ENCODE measurements at places on chromosomes 2 and 18. TPM values are rescaled to one million over a fixed set of nuclear protein-coding genes. Genes with fewer than 3 reads are reported as not detected.

Gene ERMN
- 0.27 TPM for total RNA-seq

Gene PAIP2B
- total RNA-seq, result 2.4 TPM

Gene DHRS9
- 1.9 TPM for total RNA-seq

Gene TDRD15
- under 0.01 TPM for total RNA-seq

Gene RIT2
- total RNA-seq, result not detected

Gene UPP2
- total RNA-seq, result not detected

Gene SIX2
- not detected for total RNA-seq

Gene UCN
- total RNA-seq, result 2.2 TPM

Gene PCARE
- under 0.01 TPM for total RNA-seq

DNA sequence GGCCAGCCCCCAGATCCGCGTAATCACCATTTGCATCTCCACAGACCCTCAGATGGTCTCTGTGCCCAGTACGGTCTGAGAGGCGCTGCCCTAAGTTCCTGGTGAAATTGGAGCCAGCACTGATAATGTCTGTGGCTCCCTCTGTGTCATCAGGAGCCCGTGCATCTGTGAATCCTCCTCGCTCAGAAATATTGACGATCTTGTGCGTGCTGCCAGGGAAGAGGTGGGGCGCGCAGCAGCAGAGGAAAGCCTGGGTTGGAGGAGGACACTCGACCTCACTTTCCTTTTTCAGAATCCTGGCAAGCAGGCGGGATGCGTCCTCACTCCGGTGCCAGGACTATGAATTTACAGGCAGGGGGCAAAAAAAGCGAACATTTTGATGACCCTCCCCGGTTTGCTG lies 686.1 kb upstream of the SALL3 start:
- no peak for DNase-seq

GRCh38 chr18:50560681-50561629 lies 1.1 kb downstream of the MAPK4 start:
- DNase-seq, result no peak

DNA sequence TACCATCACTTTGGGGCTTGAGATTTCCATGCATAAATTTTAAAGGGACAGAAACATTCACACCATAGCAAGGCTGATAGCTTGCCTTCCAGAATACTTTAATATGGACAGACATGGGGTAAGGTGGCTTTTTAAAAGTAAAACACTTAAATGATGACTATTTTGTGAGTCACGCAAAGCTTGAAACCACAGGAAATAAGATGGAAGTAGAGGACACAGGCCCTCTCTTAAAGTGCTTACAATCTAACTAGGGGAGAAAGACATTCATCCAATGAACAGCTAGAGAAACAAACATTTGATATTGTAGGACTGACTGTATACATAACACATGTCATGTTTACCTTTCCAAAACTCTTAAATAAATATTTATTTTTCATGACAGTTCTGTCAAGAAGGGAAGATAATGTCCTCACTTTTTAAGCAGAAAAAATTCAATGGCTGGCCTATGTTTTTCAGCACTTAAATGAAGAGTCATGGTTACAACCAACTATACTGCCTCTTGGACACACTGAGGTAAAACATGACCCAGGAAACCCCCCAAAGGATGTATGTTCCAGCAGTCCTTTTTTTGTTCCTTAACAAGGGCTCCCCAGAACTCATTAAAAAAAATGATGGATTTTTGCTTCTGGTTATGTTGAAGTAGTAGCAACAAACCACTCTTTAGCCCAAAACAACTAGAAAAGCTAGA lies 120.0 kb upstream of the RBMS1 start:
- DNase-seq, result no peak

GRCh38 chr2:97747285-97747684 lies 33.9 kb downstream of the ZAP70 start:
- no peak for DNase-seq

- no peak for DNase-seq
These were observed 466.8 kb upstream of the MEX3C start for GRCh38 chr18:51664236-51664635.

GRCh38 chr2:148814860-148815419 lies 60.1 kb upstream of the KIF5C start:
- DNase-seq, result no peak

DNA sequence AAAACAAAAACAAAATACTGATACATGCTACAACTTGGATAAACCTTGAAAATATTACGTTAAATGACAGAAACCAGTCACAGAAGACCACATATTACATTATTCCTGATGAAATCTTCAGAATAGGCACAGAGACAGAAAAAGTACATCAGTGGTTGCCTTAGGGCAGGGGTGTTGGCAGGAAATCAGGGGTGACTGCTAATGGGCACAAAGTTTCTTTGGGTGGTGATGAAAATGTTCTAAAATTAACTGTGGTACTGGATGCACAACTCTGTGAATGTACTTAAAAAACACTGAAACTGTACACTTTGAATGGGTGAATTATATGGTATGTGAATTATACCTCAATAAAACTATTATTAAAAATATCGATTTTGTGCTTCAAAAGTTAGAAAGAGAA lies 16.6 kb downstream of the NCKAP1 start:
- no peak for DNase-seq

DNA sequence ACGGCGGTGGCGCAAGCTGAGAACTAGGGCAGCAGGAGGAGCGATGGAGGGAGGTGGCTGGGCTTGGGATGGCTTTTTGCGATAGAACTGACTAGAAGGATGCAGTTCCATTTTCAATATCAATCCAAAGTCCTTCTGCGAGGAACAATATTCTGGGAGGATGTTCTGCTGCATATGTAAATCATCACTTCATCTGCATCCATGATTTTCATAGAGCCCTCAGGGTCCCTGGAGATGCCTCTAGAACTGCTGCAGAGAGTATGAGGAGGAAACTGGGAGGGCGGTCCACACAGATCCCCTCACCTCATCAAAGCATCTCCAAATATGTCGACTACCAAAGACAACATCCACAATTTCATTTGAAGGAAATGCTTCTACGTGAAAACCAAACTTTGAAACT lies 20.8 kb downstream of the CACNB4 start:
- no peak for DNase-seq

DNA sequence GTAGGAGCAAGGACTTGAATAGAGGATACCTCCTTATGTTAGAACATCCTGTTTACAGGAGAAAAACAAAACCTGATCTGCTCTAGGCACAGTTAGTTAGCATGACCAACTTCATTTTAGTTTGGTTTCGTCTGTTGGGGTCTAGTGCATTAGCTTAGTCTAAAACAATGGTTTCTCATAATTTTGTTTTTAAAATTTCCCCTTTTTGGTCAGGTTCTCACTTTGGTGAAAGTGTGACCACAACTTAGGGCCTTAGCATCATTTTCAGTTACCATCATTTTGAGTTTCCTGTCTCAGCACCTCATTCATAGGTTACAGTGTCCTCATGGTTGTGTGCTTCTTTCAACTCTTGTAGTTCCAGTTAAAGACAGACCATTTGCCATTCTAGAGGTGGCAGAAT lies 1277.0 kb upstream of the SLC39A10 start:
- no peak for DNase-seq

DNA sequence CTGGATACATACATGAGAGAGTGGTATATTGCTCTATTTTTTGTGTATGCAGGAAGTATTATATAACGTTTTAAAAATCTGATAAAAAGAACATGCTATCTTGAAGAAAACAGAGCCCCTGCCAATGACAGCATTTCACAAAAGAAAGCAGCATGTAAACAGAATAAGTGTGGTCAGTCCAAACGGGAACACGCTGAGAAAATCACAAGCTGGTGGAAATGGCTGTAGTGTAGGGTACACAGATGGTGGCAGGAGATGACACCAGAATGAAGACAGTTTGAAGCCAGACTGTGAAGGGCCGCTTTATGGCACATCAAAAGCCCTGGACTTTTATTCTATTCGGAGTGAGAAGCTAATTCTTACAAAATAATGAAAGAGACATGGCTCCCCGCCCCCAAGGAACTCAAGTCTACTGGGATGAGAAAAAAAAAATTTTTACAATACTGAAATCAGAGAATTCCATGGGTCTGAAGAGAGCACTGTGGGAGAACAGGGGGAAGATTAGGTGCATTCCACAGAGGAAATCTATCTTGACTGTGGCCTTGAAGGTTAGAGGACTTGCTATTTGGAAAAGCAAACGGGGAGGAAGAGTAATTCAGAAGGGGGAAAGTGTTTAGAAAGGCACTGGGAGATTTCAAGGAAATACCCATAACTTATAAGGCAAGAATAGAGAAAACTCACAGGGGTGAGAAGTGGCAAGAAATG lies 217.7 kb upstream of the SMAD7 start:
- no peak for DNase-seq

DNA sequence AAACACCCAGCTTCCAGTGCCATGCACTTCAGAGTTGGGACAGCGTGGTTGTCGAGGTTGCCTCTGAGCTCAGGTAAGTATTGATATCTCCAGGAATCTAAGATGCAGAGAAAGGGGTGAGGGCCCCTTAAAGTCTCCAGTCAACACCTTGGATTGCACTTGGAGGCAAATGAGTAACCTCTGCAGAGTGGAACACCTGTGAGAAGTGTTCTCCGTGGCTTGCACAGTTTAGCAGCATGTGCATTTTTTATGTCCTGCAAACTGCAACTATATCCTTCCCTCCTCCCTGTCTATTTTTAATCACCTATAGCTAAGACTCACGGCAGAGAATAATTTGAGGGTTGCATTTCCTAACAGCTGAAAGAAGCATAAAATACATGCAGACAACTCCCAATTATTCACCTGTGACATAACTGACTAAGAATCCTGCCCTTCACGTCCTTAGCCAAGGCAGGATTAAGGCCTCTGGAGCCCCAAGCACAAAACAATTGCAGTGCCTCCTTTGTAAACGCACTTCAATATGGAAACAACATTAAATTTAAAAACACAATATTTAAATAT lies 1.6 kb upstream of the ZNF385B start:
- DNase-seq, result no peak

Data from hematopoietic multipotent progenitor cell (in vitro differentiated cells).